ENCODE measurements at places on chromosomes 12 and 14.

DNA sequence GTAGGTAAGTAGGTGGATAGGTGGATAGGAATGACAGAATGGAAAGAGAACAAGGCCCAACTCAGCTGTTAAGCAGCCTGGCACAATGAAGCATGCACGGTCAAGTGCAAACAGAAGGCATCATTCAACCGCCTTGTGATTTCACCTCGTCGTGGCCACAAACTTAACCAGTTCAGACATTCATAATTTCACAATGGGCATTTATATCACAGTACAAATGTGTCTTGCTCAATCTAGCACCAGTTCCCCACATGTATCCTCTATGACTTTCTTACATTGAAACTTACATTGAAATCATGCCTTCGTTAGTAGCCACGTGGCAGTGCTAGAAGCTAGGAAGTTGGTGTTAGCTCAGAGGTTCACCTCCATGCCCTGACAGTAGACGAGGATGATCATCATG, 207.5 kb downstream of the ETV6 start:
- DNase-seq: no peak

DNA sequence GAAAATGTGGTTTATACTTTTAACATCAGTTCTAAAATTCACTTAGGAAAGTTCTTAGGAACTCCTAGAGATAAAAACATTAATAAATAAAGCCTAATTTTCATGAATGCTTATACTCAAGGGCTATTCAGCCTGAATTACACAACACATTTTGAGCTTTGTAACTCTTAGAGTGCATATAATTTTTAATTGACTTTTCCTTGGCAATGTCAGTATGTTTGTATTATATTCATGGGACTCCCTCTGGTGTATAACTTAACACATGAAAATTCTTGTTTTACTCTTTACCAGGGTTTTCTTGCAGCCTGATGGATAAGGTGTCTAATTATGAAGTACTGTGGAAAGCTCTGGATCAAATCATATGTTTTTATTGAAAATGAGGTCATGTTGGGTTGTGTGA, 150.6 kb upstream of the HMGA2 start:
- DNase-seq: no peak

GRCh38 chr12:27537855-27538675, 14.1 kb downstream of the PPFIBP1 start:
- no peak for DNase-seq

DNA sequence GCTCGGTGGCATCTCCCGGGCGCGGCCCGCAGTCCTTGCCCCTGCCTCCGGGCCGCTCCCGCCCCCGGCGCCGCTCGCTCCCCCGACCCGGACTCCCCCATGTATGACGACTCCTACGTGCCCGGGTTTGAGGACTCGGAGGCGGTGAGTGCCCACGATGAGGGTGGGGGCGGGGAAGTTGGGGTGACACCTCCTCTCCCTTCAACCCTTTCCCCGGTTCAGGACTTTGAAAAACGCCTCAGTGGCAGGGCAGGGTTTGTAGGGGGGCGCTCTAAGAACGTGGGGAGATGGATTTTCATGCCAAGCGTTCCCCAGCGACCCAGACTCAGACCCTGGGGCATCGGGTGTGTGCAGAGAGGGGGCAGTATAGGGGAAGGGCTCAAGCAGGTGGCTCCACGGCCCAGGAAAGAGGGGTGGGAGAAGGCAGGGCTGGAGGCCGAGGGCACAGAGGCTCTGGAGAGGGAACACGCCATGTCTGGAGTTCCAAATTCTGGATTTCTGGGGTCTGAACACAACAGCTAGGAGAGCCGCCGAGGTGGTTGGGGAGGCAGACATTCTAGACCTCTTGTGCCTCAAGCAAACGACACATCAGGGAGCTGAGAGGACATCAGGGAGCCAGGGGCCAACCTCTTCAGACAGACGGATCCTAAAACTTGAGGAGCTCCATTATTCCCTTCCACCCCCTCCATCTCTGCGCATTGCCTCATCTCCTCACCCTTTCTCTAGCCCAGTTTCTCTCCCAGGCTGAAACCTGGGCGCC, 715 bp downstream of the CACNB3 start:
- no peak for DNase-seq

DNA sequence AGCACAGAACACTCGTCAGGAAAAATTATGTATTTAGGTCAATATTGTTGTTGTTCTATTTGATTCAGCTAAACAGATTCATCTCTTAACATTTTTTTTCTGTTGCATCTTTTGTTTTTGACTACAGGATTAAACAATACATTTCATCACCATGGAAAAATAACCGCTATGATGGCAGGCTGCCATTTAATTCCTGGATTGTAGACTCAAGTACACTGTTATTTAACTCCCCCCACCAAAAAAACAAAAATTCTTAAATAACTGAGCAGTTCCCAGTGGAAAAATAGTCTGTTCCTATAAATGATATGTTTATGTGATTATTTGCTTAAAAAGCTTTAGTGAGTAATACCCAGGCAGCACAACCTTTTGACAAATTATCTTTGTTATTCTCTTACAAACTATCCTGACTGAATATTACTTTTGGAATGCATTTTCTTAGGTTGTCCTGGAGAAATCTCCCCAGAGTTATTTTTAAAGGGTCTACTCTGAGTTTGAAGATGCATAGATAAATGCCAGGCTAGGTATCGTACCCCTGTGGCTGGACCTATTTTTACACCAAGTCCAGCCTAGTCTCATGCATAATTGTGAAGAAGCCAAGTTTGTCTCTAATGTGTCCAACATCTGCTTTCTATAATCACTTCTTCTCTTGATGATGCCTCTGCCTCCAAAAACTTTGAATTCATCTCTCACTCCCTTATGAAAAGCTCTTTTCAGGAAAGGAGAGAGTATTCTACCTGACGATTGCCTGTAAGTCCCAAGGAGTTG, 3.7 kb downstream of the KERA start:
- no peak for DNase-seq

GRCh38 chr12:107027636-107028053, 40.7 kb upstream of the MTERF2 start:
- no peak for DNase-seq

DNA sequence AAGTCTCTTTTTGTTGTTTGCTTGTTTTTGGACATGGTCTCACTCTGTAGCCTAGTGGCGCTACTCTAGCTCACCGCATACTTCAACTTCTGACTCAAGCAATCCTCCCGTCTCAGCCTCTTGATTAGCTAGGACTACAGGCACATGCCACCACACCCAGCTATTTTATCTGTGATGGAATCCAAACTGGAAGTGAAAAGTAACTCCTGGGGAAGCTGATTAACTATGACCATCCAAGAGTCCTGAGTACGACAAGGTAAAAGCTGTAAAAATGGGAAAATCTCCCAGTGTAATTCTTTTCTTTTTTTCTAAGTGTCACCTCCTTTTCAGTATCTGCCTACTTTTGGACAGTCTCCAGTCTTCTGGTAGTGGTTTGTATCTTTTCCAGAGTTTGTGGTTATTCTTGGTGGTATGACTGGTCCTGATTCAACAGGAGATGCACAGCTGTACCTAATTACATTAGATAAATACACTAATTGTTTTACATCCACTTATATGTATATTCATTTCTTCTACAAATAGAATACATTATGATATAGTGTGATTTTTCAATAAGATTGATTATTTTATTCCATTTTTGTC, 97.8 kb downstream of the SLC6A15 start:
- no peak for DNase-seq

- DNase-seq: no peak
Observed at GRCh38 chr12:128190052-128190451, 76.9 kb upstream of the TMEM132C start.

DNA sequence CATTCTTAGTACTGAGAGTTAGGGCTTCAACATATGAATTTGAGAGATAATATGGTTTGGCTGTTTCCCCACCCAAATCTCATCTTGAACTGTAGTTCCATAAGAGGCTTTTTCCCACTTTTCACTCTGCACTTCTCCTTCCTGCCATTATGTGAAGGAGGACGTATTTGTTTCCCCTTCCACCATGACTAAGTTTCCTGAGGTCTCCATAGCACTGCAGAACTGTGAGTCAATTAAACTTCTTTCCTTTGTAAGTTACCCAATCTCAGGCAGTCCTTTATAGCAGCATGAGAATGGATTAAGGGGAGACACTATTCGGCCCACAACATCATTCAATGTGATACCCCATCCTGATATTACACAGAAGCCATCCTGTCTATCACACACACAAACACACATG, 36.8 kb upstream of the ALG10B start:
- no peak for DNase-seq

GRCh38 chr14:76136476-76137110, 15.1 kb upstream of the GPATCH2L start:
- DNase-seq: no peak

GRCh38 chr14:93103392-93104080, 12.2 kb downstream of the ITPK1 start:
- DNase-seq: no peak

DNA sequence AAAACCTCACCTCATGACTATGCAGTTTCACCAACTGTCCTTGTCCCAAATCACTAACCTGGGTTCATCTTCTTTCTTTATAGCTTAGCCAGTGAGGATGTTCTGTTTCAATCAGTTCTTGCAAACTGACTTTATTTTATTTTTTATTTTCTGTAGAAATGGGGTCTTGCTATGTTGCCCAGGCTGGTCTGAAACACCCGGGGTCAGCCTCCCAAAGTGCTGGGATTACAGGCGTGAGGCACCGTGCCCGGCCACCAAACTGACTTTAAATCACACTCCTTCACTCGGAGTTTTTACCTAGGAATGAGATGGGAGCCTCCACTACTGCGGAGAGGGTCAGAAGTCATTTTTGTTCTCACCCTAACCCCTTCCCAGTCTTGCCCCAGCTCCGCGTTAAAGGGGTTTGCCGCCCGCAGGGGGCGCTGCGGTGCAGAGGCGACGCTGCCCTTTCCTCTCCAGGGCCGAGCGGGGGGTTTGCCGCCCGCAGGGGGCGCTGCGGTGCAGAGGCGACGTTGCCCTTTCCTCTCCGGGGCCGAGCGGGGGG, 7.0 kb upstream of the B4GALNT3 start:
- DNase-seq: peak; percentile 73

DNA sequence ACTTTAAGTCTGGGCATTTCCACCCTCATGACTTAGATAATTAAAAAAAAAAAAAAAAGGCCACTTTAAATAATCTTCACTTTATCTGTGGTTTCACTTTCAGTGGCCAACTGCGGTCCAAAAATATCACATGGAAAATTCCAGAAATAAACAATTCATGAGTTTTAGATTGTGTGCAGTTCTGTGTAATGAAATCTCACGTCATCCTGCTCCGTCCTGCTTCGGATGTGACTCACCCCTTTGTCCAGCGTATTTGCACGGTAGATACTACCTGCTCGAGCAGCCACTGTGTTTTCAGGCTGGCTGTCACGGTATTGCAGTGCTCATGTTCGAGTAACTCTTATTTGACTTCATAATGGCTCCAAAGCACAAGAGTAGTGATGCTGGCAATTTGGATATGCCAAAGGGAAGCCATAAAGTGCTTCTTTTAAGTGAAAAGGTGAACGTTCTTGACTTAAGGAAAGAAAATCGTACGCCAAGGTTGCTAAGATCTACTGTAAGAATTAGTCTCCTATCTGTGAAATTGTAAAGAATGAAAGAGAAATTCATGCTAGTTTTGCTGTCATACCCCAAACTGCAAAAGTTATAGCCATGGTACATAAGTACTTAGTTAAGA, 2.4 kb downstream of the E2F7 start:
- DNase-seq: no peak

DNA sequence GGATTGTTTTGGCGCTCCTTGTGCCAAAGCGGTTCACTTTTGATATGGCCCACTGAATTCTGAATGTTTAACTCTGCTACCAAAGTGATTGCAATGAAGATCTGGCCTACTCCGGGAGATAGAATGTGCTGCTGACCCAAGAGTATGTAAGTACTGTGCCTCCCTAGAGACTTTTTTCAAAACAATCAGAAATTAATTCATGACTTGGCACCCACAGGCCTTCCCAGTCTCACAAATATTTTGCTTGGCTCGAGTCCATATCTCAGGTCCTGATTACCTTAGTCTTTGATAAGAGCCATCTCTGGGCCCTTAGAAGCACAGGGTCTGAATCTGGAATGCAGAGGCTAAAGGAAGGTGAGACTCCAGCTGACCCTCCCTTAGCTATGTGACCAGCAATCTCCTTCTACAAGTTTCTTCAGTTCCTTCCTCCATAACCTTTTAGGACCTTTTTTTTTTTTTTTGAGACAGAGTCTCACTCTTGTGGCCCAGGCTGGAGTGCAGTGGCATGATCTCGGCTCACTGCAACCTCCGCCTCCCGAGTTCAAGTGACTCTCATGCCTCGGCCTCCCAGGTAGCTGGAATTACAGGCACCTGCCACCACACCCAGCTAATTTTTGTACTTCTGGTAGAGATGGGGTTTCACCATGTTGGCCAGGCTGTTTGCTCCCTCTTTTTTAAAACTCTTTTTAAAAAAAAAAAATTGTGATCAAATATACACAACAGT, 49.5 kb upstream of the METAP2 start:
- no peak for DNase-seq

DNA sequence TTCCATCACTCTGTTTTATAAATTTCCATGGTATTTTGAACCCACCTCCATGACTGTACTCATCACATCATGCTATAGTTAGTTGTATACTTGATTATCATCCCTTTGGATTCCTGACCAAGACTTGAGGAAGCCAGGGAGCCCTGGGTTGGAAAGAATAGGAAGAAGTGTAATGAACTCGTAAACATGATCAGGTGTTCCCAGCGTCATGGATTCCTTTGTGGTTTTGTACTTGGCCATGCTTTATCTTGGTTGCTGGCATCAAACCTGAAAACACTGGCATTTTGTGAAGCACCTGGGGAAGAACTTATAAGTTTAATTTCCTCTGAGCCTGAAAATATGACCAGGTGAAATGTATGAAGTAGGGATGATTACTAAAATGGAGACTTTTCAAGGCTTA, 76.4 kb downstream of the CHST11 start:
- DNase-seq: no peak

DNA sequence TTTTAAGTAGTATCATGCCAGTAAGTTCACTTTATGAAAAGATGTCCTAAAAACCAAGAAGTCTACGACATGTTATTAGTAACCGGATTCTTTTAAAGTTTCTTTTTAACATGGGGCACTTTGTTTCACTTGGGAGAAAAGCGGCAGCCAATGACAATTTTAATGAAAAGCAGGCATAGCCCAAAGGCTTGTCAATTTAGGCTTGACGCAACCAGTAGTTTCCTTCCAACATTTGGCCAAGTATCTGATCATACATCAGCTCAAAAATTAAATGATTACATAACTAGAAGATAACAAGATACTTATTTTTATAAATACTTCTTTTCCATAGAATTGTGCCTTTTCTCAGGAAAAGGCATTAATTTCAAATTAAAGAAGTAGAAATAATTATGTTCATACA, 112.8 kb downstream of the TXNDC16 start:
- no peak for DNase-seq
